Calu3 (cell line): ENCODE measurements at places on chromosomes 12 and 14. TPM values are rescaled to one million over a fixed set of nuclear protein-coding genes. Genes with fewer than 3 reads are reported as not detected.

The KLRD1 gene
- total RNA-seq: 0.14 TPM in 1 of 2 replicates, not detected in the other

The BICDL1 gene
- 25.7 and 31.6 TPM in 2 replicates for total RNA-seq

The SRRM4 gene
- not detected in 2 replicates for total RNA-seq

The HOXC10 gene
- 0.51 and 0.71 TPM in 2 replicates for total RNA-seq

The WNT5B gene
- 0.24 TPM in 1 of 2 replicates, not detected in the other for total RNA-seq

The BATF gene
- 1.4 and 2.2 TPM in 2 replicates for total RNA-seq

- DNase-seq: no peak
These were observed 6.1 kb upstream of the TRAF3 start for GRCh38 chr14:102771144-102771543.

- no peak for DNase-seq
These were observed 77.4 kb upstream of the SLC8A3 start for GRCh38 chr14:70266157-70266556.

GRCh38 chr14:80275208-80275850, 64.0 kb upstream of the DIO2 start:
- DNase-seq: no peak

- DNase-seq: no peak
These were observed 173.1 kb downstream of the FBXL14 start for GRCh38 chr12:1421091-1421846.

- DNase-seq: peak; percentile 46
These were observed 27.8 kb downstream of the ANKRD9 start for GRCh38 chr14:102481791-102482238.

DNA sequence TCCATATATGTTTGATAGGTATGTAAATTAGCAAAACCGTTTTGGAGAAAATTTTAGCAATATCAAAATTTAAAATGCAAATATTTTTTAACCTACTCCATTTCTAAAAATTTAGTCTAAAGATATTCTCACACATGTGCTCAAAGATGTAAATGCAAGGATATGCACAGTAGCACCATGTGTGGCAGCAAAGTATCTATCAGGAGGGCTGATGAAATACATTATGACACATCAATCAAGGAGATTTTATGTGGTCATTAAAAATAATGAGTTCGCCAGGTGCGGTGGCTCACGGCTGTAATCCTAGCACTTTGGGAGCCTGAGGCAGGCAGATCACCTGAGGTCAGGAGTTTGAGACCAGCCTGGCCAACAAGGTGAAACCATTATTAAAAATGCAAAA, 8.0 kb upstream of the C1R start:
- DNase-seq: no peak

GRCh38 chr14:75717729-75718128, 56.7 kb downstream of the TTLL5 start:
- no peak for DNase-seq

DNA sequence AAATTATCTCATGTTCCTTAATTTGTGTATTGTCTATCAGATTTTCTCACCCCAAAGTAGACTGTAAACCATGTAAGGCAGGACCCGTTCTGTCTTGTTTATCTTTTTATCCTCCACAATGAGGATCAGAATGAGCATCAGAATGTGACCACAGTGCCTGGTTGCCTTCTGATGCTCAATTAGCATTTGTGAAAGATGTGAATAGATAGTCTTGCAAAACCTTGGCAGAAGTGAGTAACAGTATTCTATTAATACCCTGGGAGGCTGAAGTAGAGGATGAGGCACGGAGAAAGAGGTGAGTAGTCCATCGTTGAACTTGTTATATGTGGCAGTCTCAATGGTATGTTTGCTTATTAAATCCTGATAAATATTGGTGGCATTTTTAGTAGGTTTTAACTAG, 781.4 kb downstream of the NRXN3 start:
- no peak for DNase-seq

- DNase-seq: no peak
These were observed 65.2 kb upstream of the PSMC1 start for GRCh38 chr14:90191154-90191553.

GRCh38 chr14:93943930-93944329, 16.8 kb downstream of the FAM181A start:
- no peak for DNase-seq

GRCh38 chr14:104542871-104543830, 36.4 kb upstream of the C14orf180 start:
- no peak for DNase-seq

DNA sequence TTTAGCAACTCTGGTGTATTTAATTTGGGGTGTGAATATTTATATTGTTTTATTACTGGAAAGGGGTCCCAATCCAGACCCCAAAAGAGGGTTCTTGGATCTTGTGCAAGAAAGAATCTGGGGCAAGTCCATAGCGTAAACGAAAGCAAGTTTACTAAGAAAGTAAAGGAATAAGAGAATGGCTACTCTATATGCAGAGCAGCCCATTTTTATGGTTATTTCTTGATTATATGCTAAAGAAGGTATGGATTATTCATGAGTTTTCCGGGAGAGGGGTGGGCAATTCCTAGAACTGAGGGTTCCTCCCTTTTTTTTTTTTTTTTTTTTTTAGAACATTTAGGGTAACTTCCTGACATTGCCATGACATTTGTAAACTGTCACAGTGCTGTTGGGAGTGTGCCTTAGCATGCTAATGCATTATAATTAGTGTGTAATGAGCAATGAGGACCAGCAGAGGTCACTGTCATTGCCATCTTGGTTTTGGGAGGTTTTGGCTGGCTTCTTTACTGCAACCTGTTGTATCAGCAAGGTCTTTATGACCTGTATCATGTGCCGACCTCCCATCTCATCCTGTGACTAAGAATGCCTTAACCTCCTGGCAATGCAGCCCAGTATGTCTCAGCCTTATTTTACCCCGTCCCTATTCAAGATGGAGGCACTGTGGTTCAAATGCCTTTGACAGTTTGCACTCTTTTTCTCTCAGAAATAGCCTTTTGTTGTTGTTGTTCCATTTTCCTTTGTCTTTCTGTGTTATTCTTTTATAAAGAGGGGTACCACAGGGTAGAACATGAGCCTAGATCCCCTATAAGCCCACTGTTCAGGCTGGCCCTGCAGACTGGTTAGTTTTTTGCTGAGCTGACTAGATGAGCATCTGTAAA, 75.5 kb upstream of the DCD start:
- DNase-seq: peak; percentile 21

DNA sequence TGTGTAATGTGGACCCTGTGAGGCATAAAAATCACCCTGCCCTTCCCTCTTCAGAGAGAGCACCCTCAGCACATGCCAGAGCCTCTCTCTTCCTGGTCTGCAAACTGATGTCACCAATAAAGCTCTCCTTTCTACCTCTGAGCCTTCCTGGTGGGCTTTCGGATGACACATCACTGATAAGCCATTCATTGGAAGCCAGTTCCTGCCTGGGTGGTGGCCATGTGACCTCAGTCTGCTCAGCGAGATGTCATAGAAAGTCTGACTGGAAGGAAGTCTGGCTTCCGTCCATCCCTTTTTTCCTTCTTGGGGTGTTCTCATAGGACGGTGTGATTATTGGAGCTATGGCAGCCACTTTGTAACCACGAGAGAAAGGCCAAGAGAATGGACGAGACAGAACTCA, 95.7 kb downstream of the PIWIL1 start:
- DNase-seq: no peak

- no peak for DNase-seq
These were observed 102.0 kb upstream of the PWP1 start for GRCh38 chr12:107583551-107583950.

DNA sequence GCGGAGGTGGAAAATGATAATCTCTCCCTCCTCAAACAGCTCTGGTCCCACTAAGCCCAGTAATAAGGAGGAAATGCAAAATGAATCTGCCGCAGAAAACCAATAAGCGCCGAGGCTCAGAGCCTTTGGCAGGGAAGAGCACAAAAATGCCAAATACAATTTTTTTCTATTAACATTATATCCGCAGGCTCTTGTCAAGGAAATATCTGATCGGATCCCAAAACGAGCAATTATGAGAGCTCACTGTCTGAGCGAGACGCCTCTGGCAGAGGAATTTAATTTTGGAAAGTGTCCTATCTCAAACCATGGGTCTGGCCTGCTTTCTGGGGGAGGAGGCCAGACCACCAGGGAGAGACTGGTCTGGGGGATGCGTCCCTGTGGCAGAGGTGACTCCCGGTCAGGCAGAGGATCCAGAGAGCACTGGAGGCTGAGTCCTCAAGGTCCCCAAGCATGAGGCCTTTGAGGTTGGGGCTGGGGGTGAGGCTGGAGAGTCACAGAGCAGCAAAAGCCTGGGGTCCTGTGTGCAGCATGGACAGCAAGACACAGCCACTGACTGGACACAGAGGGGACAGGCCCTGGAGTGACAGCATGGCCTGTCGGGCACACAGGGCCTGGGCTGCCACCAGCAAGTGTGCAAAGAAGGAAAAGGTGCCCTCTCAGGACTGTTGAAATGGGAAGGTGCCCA, 342.8 kb upstream of the SFSWAP start:
- no peak for DNase-seq

GRCh38 chr12:6507102-6507998, 13.4 kb downstream of the NCAPD2 start:
- no peak for DNase-seq

DNA sequence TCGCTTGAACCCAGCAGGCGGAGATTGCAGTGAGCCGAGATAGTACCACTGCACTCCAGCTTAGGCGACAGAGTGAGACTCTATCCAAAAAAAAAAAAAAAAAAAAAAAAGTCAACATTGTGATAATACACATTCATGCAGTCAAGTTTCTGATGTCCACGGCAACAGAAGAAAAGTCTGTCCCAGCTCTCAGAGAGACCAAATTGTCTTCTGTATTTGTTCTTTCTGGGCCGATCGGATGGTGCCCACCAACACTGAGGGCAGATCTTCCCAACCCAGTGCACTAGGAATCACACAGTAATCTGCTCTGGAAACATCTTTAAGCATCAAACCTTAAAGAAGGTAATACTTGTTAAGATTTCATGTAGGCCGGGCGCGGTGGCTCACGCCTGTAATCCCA, 31.6 kb downstream of the EAPP start:
- no peak for DNase-seq
